Activated CD4-positive, alpha-beta memory T cell treated with anti-CD3 and anti-CD28 coated beads for 36 hours (primary cell): ENCODE measurements at places on chromosomes 12 and 14. TPM values are rescaled to one million over a fixed set of nuclear protein-coding genes. Genes with fewer than 3 reads are reported as not detected.

- no peak for DNase-seq
Observed at GRCh38 chr14:74547331-74547927, 53.9 kb downstream of the ISCA2 start.

DNA sequence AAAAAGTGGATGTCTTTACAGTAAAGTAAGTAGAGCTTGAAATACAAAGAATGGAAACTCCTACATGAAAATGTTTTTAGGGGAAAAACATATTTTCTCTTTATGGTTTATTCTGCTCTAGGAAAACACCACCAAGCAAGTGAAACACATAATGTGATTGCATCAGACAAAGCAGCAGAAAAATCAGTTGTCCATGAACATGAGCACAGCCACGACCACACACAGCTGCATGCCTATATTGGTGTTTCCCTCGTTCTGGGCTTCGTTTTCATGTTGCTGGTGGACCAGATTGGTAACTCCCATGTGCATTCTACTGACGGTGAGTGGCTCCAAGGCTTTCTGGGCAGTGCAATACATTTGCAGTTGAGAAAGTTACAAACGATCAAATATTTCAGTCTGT lies 42.6 kb upstream of the PLEKHD1 start:
- DNase-seq: no peak

DNA sequence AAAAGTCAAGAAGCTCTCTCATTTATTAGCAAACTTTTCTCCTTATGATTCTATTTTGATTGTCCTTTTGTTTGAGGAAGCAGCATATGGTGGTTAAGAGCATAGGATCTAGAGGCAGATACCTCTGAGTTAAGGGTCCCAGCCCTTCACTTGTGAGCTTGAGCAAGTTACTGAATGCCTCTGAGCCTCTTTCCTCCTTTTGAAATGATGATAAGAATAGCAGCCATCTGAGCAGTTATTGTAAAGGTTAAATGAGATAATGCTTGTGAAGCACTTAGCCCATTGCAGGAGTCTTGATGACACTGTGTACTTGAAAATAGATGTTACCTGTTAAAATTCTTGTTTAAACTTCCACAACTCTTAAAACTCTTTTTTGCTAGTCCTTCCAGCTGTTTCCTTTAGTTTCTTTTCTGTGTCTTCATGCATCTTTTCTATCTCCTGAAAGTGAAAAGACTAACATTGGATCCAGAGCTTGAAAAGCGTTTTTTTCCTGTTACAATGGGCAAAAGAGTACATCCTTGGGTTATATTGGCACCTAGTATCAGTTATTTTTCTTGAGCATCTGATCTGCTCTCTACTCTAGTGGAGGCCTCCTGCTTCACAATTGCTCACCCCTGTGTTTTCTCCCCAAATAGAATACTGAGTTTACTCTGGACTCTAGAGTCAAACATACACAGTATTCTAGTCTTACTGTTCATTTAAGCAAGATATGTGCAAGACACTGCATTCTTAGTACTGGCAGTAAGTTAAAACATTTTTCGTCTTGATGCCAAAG lies 3.1 kb downstream of the HIF1A start:
- DNase-seq: no peak

GRCh38 chr12:93698307-93699092 lies 21.3 kb downstream of the CRADD start:
- DNase-seq: no peak

DNA sequence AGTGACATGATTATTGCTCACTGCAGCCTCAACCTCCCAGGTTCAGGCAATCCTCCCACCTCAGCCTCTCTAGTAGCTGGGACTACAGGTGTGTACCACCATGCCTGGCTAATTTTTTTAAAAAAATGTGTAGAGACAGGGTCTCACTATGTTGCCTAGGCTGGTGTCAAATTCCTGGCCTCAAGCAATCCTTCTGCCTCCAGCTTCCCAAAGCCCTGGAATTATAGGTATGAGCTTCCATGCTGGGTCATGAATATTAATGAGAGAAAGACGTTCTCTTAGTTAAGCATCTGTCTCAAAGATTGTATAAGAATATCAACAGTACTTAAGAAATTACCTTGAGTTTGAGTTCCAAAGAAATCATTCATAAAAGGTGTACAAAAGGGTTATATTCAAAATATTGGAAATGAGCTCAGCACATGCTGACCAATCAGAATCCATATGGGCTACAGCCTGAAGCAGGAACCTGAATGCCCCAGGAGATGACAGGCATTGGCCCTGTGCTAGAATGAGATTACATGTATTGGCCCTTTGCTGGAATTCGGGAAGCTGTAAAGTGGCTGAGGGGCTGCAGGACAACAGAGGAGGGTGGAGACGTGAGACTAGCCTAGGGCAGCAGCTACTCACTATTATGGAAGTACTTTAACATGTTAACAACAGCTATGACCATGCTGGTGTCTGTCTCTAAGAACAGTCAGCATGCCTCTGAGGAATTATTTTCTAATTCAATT lies 157.0 kb upstream of the CPNE8 start:
- no peak for DNase-seq

DNA sequence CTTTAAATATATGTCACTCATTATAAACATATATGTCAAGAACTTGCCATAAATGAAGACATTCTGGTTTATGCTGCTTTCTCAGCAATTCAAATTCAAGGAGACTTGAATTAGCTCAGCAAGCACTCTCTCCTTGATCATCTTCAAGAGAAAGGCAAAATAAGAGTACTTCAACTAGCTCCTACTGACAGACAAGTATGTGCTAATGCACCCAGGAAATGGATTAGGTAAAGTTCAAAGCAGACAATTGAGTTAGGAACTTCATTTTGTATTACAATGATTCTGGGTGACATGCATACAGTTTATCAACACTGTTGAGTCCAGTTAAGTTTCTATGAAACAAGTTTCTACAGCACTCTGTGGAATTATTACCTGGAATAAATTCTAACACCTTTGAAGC lies 455.9 kb upstream of the USP15 start:
- no peak for DNase-seq

- DNase-seq: no peak
Observed at GRCh38 chr14:64654246-64654900, 49.9 kb upstream of the PLEKHG3 start.

GRCh38 chr12:30898846-30899245 lies 27.7 kb upstream of the TSPAN11 start:
- DNase-seq: no peak

Gene CLSTN3
- 40.1 TPM for total RNA-seq

Gene SLC7A8
- total RNA-seq: 1.7 TPM

Gene AQP2
- total RNA-seq: not detected

Gene NRXN3
- not detected for total RNA-seq
